ENCODE measurements at places on chromosomes 3 and 15. TPM values are rescaled to one million over a fixed set of nuclear protein-coding genes. Genes with fewer than 3 reads are reported as not detected.

GRCh38 chr3:8621872-8622271, 22.7 kb downstream of the SSUH2 start:
- DNase-seq: no peak

DNA sequence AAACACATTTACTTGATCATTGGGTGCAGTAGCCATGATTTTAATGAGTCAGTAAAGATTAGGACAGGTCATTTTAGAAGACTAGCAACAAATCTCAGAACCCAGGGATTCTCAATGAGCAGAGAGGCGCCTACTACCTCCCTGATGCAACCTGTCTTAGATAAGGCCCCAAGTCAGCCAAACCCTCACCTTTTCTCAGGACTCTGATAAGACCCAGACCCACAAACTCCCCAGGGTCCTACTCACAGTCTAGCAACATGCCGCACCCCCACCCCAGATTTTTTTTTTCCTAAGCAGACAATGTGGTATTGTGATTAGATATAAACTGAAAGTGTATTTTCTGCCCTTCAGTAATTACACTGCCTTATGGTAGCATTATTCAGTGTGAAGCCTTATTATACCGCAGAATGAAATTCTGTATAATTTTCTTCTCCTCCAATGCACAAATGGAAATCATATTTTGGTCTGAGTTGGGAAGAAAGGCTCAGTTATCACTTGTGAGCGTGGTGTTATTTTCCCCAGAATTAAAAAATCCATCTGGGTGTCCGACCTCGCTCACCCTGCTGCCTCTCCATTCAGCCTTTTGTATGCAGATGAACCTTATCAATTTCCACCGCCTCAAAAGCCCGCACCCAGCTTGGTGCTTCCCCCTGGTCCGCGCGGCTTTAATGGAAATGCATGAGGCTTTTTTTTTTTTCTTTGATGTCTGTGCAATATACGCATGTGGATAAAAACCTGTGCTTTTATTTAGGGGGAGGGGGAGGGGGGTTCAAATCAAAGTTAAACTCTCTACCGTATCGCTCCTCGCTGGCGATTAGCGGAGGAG, 122.0 kb upstream of the SOX14 start:
- no peak for DNase-seq

DNA sequence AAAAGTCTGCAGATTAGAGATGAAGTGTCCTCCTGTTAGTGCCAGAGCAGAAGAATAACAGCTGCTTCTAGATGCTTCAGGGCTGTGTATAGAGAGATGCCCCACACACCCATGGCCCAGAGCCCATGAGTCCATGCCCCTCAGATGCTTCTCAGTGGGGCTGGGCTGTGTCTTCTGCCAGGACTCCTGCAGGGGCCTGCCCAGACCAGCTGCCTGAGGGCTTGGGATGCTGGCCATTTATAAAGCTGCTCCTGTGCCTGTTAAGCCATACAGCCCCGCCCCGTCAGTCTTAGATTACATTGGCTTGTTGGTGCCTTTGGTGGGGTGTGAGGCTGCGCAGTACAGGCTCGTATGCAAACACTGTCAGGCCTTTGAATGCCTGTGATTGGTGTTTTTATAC, 318.0 kb upstream of the CTDSPL start:
- DNase-seq: no peak

- DNase-seq: peak; percentile 78
Measured at GRCh38 chr15:31265871-31266711, 60.5 kb upstream of the KLF13 start.

- no peak for DNase-seq
Measured at GRCh38 chr15:62382046-62382445, 217.0 kb upstream of the C2CD4B start.

DNA sequence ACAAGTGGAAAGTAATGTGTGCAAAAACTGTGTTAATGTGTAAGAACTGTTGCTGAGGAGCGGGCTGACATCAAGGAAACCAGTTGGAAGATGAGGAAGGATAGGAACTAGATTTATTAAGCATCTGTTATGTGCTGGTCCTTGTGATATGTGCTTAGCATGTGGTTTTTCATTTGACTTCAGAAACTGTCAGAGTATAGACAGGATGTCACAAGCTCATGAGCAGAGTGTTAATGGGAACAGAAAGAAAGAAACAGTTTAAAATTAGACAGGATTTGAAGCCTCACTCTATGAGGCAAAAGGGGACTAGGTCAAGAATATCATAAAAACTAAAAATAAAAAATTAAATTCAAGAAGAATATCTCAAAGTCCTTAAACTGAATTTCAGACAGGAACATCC, 270.6 kb upstream of the DPPA4 start:
- DNase-seq: no peak

CTXND1 gene
- total RNA-seq: 0.10 TPM

SH2D7 gene
- total RNA-seq: 0.09 TPM

MESP1 gene
- total RNA-seq: 1.3 TPM

All from upper lobe of left lung (tissue), 6 donors.